ENCODE measurements at places on chromosomes 1 and 21. TPM values are rescaled to one million over a fixed set of nuclear protein-coding genes. Genes with fewer than 3 reads are reported as not detected.

- DNase-seq = no peak
Observed at GRCh38 chr1:12552951-12553921, 64.8 kb downstream of the DHRS3 start.

GRCh38 chr1:210467440-210468043 is 138.8 kb downstream of the HHAT start:
- no peak for DNase-seq

DNA sequence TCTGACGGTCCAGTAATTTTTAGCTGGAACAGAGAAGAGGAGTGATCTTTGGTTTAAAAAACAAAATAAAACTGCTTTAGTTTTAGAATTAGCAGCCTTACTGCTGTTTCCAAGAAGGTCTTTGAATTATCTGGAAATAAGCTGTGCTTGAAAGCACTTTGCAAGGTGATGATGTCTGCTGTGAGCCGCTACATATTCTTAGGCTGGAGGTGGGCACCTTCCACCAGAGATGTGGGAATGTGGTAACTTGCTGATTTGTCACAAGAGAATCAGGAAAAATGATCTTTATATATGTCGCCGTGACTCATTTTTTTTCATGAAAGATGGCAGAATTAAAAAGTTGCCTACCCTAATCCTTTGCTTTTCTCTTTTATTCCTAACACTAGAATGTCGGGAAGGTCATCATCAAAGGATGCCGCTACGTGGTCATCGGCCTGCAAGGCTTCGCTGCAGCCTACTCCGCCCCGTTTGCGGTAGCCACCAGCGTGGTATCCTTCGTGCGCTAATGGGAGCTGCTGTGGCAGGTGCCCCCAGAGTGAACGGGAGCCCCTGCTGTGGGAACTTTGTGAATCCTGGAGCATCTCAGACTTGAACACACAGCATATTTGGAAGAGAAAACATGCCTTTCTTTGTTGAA is 6.2 kb downstream of the C1orf115 start:
- no peak for DNase-seq

GRCh38 chr21:44962403-44962966 is 22.7 kb downstream of the SLX9 start:
- peak; percentile 93 for DNase-seq

DNA sequence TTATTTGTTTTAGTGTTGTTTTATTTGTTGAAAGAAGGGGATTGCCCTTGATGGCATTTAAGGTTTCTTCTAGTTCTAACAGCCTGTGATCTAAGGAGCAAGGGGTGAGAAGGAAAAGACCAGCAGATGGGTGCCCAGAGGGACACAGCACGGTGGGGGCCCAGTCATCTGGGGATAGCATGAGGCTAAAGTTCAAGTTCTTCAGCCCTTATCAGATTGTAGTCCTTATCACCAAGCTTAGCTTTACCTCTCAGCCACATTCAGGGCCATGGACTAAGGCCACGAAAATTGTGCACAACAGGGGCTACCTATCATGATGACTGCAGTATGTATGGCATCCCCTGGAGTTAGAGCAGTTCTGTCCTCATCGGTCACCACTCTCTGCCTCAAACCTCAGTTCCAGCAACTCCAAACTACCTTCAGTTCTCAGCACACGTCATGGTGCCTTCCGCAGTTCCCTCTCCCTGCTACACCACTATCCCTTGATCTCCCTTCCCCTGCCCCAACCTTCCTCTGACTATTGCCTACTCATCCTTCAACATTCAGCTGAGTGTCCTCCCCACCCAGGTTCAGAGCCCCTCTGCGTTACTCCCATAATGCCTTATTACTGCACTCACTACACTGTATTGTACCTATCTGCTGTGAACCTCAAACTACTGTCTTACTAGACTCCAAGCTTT is 36.4 kb downstream of the ATF3 start:
- no peak for DNase-seq

DNA sequence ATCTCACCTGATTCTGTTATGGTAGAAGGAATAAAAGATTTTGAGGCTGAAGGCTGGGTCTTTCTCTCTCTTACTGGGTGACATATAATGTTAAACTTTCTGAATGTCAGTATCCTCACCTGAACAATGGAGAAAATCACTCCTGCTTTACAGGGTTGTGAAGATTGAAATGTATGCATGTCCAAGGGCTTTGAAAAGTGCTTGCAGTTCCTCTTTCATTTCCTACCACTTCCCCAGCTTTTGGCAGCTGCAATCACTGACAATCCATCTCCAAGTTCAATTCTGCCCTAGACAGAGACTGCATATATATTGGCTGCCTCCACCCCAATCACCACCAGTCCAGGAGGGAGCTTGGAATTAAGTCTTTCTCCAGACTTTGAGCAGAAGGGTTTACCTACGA is 39.8 kb downstream of the FAM78B start:
- no peak for DNase-seq

GRCh38 chr1:152501704-152502103 is 8.9 kb upstream of the LCE5A start:
- peak; percentile 34 for DNase-seq

DNA sequence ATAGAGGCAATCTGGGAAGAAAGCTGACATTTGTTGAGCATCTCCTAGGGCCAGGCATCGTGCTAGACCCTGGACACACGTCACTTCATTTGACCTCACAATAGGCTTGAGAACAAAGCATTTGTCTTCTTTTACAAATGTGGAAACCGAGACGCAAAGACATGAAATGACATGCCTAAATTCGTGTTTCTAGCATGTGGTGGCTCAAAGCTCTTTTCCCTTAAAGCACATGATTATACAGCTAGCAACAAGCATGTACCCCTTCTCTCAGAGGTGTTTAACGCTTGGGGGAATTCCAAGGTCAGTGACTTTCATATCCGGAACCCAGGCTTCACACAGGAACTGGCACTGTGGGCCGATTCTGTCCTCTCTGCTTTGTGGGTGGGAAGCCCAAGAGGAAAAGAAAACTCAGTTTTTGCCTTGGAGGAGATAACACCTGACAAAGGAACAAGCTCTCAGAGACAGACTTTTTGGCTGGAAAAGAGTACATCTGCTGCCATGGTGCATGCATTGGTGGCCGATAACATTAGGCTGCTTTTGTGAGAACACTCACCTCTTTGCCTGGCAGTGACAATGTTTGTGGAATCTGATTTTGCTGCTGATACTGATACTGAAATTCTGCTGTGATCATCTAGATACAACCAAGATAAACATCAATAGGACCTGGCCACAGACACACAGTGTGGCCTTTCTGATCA is 15.4 kb upstream of the CD2 start:
- no peak for DNase-seq

- DNase-seq = no peak
Observed at GRCh38 chr21:45644041-45644906, 749 bp downstream of the PCBP3 start.

DNA sequence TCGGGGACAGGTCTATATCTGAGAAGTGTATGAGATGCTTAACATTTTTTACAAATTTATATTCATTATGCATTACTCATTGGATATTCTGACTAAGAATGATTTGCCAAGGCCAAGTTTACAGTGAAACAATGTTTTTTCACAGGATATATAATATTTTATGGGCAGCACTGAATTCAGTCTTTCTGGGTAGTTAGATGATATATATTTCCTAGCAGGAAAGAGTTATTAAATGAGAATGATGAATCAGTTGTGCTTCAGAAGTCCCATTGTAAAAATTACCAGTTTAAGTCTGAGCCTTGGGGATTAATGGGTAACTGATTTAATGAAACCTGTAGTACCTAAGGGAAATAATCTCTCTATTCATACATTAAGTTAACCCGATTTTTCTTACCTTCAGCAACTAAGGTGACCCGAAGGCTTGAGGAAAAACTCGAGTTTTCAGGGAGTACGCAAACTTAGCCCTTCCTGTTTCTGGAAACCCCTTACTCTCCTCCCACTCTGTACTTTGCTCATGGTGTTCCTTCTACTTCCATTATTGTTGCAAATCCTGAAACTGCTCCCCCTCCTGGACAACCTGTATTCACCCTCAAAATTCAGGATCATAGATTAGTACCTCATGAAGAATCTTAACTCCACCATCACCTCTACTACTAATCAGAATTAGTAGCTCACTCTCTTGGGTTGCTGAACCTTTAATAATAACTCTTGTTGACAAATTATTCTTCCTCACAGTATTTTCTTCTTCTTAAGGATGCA is 135.1 kb downstream of the AK5 start:
- DNase-seq = peak; percentile 23

DNA sequence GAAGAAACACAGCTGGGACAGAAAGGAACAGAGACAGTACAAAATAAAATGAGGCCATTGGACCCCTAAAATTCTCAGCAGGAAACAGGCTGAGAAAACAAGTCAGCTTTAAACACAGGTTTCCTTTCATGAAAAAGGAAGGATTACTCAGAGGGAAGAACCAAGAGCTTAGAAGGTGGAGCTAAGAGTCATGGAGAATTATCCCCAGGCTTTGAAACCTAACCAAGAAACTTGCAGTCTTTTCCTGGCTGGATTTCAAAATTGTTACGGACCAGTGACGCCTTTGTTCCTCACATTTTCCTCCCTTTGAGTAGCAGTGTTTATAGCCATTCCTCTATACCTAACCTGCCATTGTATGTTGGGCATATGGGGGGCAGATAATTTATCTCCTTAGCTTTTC is 8.8 kb downstream of the HMGB4 start:
- peak; percentile 56 for DNase-seq

GRCh38 chr1:53992085-53992874 is 25.7 kb downstream of the LDLRAD1 start:
- DNase-seq = no peak

- peak; percentile 95 for DNase-seq
Observed at GRCh38 chr1:51636764-51637522, 20.1 kb downstream of the OSBPL9 start.

- no peak for DNase-seq
Observed at GRCh38 chr1:40339420-40340323, 22.6 kb upstream of the COL9A2 start.

DNA sequence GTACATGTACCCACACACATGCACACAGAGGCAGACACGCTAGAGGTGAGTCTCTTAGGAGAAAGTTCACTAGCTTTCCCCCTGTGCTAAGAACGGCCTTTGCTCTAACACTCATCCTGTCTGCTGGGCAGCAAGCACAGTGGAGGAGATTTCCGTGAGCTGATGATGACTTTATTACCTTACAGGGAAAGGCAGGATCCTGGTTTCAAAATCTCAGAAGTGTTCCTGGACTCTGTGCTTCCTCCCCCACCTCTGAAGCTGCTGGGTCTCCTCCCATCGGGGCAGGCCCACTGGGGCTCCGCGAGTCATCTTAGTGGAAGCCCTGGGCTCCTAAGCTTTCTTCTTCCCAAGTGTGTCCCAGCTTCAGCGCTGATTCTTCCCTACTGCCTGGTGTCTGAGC is 2.7 kb downstream of the FAM3B start:
- no peak for DNase-seq

Gene ARHGAP30
- 4.0 TPM for total RNA-seq

Gene ASTN1
- 0.33 TPM for total RNA-seq

Gene ZNF593OS
- not detected for total RNA-seq

Gene CFAP141
- total RNA-seq = not detected

Gene SPRR2D
- not detected for total RNA-seq
